ENCODE measurements at places on chromosomes 1 and 21. TPM values are rescaled to one million over a fixed set of nuclear protein-coding genes. Genes with fewer than 3 reads are reported as not detected.

- no peak for DNase-seq
Observed at GRCh38 chr1:5404412-5405203, 587.6 kb downstream of the NPHP4 start.

- no peak for DNase-seq
Observed at GRCh38 chr1:78170859-78171258, 125.1 kb downstream of the GIPC2 start.

DNA sequence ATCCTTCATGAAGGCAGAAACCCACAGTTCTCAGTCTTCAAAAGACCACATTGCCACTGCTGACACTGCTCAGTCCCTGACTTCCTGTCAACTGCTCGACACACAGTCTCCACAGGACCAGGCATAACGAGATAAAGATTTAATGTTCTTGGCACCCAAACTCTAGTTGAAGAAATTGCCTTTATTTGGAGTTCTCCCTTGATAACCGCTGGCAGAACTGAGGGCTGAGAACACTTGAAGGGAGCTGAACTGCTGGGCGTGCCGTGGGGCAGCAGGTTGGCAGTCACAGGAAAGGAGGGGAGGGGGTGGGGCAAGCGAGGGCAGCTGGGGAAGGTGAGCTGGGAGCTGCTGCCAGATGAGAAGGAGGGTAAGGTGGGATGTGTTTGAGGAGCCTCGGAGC lies 15.9 kb downstream of the HENMT1 start:
- no peak for DNase-seq

DNA sequence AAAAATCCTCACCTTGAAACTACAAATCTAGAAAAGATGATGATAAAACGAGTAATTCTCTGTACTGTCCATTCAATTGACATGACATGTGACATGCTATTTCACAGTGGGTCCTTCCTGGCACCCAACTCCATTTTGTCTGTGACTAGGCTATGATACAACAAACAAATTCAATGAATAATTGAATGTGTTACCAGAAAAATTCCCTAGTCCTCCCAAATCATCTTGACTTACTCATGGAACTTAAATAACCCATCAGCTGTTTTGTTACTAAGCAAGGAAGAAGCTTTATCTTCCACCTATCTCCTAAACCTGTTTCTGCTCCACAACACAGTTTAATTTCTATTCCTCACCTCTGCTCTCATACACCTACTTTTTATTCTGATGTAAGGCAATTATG lies 30.4 kb downstream of the B3GALNT2 start:
- no peak for DNase-seq

DNA sequence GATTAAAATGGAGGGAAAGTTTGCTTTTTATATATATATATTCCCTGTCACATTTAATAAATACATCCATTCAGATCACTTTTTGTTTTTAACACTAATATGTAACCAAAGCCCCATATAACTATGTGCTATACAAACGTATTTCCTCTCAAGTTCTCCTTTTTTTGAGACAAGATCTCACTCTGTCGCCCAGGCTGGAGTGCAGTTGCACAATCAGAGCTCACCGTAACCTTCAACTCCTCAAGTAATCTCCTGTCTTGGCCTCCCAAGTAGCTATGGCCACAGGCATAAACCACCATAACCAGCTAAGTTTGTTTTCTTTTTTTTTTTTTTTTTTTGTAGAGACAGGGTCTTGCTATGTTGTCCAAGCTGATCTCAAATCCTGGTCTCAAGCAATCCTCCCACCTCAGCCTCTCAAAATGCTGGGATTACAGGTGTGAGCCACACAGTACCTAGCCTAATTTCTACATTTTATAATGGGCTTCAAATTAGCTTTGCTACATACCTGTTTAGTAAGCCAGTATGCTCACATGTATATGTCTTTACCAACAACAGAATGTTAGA lies 120.0 kb downstream of the TGFBR3 start:
- DNase-seq: no peak

SHISAL2A gene
- total RNA-seq: not detected

GRCh38 chr1:64917328-64917861 lies 49.0 kb downstream of the JAK1 start:
- peak; percentile 72 for DNase-seq

DNA sequence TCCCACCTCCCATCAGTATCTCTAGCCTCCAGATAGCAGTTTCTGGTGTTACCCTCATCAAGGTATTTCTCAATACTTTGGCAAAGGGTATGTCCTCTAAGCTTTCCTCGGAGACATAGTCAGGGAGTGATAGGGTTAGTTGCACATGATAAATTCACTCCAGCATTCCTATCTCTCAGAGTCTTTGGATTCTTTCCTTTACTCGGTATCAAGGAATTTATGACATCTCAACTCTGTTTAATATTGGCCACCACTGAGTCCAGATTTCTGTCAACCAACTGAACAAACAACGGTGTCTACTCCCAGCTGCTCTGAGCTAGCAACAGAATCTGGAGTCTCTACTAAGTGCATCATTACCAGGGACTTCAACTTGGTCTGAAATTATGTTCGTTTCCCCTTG lies 233.4 kb downstream of the TM2D1 start:
- no peak for DNase-seq

- no peak for DNase-seq
Observed at GRCh38 chr1:200965111-200965805, 58.3 kb downstream of the KIF21B start.

MTF2 gene
- total RNA-seq: 19.5 TPM

PADI4 gene
- not detected for total RNA-seq

FAM72C gene
- 1.4 TPM for total RNA-seq

MEF2D gene
- total RNA-seq: 41.5 TPM

GRCh38 chr1:212485913-212486618 lies 53.3 kb downstream of the NENF start:
- DNase-seq: peak; percentile 16

GRCh38 chr1:151811181-151811580 lies 6.0 kb upstream of the LINGO4 start:
- no peak for DNase-seq

GRCh38 chr21:23639721-23640120 lies 1967.6 kb downstream of the MRPL39 start:
- DNase-seq: no peak

GRCh38 chr1:68217060-68217554 lies 15.2 kb downstream of the WLS start:
- DNase-seq: no peak

PLXNA2 gene
- 142 TPM for total RNA-seq

DNA sequence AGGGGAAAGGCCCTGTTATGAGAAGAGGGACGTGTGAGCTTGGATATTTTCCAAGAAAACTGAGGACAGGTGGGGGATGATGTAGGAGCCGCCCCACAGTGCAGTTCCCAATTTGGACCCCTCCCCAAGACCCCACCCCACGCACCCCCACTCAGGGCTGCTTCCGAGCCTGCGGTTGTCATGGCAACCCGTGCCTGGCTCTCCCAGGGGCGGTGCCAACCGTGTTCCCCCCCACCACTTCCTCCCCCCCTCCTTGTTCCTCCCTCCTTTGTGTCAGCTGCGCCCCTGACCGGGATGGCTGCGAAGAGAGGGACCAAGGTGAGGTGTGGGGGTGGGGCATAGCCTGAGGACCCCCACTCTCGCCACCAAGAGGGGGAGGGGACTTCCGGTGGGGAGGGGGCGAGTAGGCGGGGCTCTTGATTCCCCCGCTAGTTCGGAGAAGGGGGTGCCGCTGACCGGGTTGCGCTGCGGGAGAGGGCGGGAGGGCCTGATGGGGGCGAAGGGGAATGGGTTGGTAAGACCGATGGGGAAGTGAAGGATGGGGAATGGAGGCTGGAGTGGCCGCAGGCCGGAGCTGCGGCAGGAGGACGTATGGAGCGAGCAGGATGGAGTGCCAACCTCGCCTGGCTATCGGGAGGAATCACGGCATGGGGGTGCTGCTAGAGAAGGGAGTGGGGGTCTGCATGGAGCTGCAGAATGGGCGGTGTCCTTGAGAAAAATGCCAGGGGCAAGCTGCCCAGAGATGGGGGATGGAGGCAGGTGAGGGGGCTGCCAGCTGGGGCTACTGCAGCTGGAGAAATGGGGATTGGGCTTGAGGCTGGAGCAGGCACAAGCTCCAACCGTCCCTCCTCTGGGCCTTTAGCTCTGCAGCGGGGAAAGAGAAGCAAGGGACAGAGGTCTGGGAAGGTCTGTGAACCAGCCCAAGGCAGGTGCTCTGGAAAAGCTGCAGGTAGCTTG lies 953 bp downstream of the TRIM46 start:
- DNase-seq: no peak

GBP3 gene
- 47.3 TPM for total RNA-seq

DNA sequence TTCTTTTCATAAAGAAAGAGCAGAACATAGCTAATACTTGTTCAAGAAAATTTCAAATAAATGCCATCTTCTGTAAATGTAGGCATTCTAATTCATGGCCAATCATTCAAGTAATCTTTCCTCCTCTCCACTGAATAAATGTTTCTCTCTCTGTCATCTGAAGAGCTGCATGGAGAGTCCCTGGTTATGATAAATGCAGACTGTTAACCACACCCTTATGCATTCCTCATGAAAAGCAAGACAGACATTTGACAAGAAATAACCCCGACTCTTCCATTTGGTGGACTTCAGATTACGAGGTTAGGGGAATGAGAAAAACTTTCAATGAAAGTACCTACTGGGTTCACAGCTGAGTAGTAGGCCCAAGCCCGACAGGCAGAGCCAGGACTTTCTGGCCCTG lies 44.7 kb upstream of the SLC19A2 start:
- no peak for DNase-seq

SPRR1A gene
- not detected for total RNA-seq

GRCh38 chr1:37944086-37944763 lies 2.6 kb downstream of the INPP5B start:
- DNase-seq: no peak

- DNase-seq: no peak
Observed at GRCh38 chr1:230771773-230772354, 24.7 kb downstream of the CAPN9 start.

DNA sequence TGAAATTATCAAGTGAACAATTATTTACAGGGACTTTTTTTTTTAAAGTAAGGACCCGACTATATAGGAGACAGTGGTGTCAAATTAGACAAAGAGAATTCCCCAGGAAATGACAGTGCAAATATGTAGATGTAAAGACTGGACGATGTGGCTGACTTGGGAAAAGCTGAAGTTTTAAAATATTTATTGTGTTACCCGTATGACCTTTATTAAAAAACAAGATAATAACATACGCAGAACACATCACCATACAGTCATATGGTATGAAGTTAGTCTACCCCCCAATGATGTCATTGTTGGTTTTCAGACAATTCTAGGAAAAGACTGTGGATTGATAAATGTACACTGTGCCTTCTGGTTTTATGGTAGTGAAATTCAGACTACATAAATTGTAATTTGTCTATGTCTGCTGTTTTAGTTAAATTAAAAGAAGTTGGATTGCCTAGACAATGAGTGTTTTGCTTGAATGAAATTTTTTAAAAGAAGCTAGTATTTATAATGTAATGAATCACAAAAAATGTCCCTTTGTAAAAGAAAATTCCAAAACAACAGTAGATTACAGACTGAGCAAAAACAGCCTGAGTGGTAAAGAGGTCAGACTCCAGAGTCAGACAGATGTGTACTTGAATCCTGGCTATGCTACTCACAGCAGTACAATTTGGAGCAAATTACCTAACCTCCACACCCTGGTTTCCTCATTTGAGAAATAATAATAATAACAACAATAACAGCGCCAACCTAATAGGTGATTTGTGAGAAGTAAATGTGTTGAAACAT lies 15.5 kb upstream of the PDC start:
- DNase-seq: peak; percentile 86

TRIM67 gene
- 0.58 TPM for total RNA-seq

DNA sequence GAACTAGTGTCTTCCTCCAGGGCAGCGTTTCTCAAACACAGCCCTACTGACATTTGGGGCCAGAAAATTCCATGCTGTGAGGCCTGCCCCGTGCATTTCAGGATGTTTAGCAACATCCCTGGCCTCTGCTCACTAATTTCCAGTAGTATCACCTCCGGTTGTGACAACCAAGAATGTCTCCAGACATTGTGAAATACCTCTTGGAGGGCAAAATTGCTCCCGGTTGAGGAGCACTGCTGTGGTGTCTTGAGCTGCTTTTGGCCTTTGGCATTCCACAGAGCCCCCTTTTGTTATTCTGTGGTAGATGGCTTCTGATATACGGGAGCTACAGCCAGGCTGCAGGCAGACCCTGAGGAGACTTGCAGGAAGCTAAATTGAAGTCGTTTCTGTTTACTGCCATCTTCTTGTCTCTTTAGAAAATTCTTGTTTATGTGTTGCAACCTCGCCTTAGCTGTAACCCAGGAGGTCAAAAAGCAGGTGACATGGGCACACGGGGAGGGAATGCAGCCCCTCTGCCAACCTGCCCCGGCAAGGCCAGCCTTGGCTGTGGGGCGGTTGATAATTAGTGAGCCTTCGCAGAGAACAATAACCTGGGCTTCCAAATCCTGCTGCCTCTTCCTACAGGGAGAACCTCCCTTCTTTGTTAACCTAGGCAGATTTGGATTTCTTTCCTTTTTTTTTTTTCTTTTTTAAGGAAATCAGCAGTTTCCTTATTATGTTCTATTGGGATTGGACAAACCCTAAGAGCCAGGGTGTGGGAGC lies 74.7 kb upstream of the AKT3 start:
- no peak for DNase-seq

DNA sequence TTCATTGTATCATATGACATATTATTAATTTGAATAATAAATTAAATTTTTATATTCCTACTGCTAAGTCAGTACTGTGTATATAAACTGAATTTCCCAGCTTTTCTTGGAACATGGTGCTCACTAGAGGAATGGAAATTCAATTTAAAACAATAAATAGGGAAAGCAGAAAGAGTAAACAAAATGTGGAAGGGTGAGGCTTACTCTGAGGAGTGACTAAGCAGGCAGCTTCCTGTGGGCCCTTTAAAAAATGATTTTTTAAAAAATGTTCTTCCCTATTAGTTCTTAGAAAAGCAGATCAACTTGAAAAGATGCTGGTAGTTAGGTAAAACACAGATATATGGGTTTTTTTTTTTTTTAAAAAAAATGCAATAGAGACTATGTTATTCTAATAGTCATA lies 49.5 kb upstream of the S1PR1 start:
- no peak for DNase-seq

HHAT gene
- 5.9 TPM for total RNA-seq

GRCh38 chr1:23118957-23119792 lies 49.5 kb downstream of the LUZP1 start:
- DNase-seq: no peak

GRCh38 chr21:39452207-39452969 lies 618 bp downstream of the SH3BGR start:
- no peak for DNase-seq

PUM1 gene
- 74.7 TPM for total RNA-seq

- DNase-seq: no peak
Observed at GRCh38 chr1:35243691-35244090, 24.8 kb upstream of the ZMYM4 start.

- DNase-seq: no peak
Observed at GRCh38 chr1:78630600-78630999, 10.4 kb downstream of the IFI44L start.

GRCh38 chr1:186456729-186457255 lies 4.1 kb downstream of the PDC start:
- no peak for DNase-seq

DNA sequence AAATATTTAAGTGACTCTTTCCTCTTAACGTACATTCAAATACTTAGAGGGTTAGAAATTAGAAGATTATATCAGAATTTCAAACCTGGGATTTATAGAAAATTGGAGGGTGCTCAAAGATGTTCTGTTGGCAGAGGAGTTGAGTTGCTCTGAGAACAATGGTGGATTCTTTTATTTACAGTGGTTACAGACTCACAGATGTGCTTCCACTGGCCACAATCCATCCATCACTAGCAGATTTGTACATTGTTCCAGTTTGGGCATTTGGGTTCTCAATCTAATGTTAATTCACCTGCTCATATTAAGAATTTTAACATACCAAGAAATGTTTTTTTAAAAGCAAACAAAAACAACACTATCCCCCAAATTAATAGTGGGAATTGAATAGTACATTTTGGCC lies 23.5 kb downstream of the DNAJC6 start:
- DNase-seq: no peak

TCHHL1 gene
- not detected for total RNA-seq

Measured in glomerular endothelial cell (primary cell).